CD4-positive, alpha-beta memory T cell (primary cell): ENCODE measurements at places on chromosomes 12 and 14.

DNA sequence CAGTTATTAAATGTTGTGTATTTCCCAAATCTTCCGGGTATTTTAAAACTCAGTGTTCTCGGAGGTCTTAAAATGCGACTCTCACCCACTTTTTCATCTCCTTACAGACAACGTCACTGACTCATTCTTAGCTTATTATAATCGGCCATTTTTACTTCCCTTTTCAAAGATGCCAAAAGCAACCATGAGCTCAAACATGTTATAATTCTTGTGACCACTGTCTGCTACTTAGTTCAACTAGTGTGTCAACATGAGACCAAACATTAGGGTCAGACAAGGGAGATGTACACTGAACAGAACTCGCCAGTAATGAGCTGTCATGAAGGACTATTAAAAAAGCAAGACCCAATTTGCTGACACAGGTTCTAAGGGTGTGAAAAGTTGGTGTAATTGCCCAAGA, 4.2 kb upstream of the GRIP1 start:
- no peak for DNase-seq

GRCh38 chr12:133180669-133181068, 626 bp upstream of the ZNF268 start:
- DNase-seq: no peak

GRCh38 chr14:46352844-46353243, 298.7 kb downstream of the RPL10L start:
- DNase-seq: no peak

DNA sequence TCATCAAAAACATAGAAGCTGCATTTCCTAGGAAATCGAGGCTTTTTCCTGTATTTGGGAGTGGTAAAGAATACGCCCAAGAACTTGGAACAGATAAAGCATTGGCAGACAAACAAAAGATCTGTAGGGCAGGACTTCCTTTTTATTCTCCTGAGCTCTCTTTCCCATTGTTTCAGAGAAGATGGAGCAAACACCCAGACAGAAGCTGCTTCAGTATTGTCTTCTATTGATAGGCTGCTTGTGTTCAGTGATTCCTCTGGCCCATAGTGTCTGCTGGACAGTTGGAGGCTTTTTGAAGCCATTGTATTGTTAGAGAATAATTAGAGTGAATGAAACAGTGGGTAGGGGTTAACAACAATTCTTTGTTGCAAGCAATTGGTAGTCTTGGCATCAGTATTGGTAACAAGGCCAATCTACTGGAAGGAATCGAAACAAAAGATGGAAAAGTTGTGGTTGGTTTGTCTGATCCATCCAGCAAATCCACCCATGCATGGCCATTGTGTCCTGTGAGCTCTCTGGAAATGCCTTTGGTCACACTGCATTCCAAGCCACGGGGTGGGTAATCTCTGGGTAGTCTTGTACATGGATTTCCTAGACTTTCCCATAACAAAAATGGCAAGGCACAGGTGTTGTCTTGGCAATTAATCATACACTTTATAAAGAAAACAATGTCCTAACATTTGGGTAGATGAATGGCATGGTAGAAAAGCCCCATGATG, 424.8 kb downstream of the RAD51B start:
- DNase-seq: no peak

DNA sequence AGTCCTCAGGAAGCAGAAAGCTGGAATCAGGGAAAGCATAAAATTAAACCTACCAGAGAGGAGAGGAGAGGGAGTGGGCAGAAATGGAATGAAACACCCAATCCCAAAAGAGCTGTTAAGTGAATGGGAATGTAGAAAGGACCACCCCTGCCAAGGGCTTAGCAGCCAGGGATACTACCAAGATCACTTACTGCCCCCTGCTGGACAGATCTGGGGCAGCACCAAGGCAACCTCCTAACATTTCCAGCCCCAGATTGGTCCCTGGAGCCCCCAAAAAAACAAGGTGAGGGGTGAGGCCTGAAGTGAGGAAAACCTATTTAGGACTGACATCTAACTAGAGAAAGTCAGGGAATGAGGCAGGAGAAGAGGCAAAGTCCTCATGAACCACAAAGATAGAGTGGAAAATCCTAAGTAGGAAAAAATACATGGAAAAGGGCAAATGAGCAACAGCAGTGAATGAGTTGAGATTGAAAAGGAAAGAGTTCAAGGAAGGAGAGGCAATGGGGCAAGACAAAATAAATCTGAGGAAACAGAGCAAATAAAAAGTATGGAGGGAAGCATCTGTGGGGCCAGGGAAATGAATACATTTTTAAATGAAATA, 11.2 kb upstream of the FKBP11 start:
- peak; percentile 78 for DNase-seq

DNA sequence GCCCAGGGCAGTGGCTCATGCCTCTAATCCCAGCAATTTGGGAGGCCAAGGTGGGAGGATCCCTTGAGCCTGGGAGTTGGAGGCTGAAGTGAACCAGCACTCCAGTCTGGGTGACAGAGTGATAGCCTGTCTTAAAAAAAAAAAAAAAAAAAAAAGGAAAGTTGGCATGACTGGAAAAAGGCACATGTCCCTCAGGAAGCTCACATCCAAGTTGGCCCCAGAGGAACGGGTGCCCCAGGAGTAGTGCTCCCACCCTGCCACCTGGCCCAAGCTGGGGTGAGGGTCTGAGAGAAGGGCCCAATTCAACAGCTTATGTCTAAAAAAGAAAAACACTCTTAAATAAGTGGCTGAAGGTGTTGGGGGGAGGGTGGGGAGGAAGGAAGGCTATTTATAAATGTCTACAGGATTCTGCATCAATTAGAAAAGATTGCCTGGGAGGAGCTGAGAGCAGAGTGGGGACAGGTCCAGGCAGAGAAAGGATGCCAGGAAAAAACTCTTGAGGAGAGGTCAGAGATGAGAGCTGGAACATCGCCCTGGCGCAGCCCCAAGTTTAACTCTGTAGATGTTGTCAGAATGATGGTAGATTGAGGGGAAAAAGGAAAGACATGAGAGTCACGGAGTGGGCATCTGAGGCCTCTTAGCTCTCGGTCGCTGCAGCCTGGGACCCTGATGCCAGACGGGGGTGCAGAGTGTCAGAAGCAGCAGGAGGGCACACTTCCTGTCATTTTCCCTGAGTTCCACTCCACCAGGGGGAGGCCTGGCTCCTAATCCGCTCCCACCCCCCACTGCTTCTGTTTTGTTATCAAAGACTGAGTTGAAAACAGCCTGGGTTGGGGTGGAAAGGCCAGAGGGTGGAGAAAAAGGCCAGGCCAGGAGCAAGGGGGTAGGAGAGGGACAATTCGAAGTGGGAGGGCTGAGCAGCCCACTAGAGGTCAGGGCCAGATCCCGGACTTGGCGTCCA, 7.3 kb downstream of the SPRYD3 start:
- no peak for DNase-seq

DNA sequence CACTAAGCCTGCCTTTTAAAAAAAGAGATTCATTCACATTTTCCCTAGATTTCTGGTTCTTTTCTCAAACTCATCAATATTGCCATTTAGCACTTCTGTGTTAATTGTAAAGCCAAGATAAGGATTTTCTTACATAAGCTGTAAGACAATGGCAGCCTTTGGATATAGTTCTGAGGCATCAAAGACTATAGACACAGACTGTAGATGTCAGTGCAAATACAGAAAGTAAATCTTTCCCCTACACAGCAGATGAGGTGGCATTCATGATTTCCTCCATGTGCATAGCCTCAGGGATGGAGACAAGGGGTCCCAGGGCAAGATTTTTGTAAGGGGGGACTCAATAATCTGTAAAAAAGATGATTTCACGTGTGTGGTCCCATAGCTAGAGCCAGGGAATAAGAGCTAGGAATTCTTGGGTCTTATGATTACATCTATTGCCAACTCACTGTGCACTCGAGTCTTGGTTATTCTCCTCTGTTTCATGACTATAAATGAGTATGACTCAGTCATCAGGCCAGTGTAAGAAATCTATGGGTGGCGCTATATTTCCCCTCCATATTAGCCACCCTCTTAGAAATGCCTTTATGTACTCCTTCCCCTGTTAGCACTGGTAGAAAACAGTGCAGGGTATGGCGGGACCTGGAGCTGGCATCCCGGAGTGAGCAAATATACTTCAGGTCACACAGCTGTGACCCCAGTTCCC, 207.5 kb downstream of the EXOC5 start:
- no peak for DNase-seq

GRCh38 chr14:66398437-66398836, 87.7 kb upstream of the CCDC196 start:
- no peak for DNase-seq

- DNase-seq: no peak
Observed at GRCh38 chr12:130970908-130971233, 17.2 kb downstream of the ADGRD1 start.

DNA sequence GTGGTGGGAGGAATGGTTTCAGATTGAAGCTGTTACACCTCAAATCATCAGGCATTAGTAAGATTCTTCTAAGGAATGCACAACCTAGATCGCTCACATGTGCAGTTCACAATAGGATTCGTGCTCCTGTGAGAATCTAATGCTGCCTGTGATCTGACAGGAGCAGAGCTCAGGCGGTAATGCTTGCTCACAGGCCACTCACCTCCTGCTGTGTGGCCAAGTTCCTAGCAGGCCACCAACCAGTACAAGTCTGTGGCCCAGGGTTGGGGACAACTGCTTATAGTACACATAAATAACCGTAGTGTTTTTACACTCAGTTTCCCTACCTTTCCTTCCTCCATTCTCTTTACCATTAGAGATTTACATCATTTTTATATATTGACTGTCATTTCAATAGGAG, 121.4 kb downstream of the SLCO1B3 start:
- no peak for DNase-seq

- DNase-seq: no peak
Observed at GRCh38 chr12:72388322-72388721, 116.2 kb downstream of the TRHDE start.

DNA sequence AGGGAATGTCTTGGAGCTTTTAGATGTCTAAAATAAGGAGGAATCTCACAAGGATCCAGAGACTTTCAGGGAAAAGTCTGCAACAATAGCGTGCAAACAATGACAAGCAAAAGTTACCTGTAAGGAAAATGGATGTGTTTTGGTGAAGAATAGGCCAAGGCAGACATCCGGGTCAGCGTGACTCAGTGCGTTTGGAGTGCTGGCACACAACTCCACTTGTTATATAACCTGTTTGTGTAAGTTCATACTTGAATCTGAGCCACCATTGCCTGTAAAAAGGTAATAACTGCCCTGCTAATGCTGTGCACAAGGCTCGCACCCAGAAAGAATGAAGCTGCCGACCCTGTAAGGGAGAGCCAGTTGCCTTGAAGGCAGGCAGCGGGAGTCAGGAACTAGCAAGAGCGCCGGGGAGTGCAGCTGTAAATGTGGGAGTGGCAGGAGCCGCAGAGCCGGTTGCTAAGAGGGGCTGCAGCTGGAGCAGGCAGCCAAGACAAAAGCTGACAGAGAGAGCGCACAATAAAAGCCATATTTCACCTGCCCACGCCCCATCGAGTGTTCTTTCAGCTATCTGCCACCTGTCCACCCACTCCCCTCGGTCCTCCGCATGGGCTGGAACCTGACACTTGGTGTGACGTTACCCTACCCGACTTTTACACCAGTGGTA, 638.5 kb upstream of the MIS18BP1 start:
- no peak for DNase-seq

- peak; percentile 4 for DNase-seq
Observed at GRCh38 chr12:131092901-131093603, 139.3 kb downstream of the ADGRD1 start.

DNA sequence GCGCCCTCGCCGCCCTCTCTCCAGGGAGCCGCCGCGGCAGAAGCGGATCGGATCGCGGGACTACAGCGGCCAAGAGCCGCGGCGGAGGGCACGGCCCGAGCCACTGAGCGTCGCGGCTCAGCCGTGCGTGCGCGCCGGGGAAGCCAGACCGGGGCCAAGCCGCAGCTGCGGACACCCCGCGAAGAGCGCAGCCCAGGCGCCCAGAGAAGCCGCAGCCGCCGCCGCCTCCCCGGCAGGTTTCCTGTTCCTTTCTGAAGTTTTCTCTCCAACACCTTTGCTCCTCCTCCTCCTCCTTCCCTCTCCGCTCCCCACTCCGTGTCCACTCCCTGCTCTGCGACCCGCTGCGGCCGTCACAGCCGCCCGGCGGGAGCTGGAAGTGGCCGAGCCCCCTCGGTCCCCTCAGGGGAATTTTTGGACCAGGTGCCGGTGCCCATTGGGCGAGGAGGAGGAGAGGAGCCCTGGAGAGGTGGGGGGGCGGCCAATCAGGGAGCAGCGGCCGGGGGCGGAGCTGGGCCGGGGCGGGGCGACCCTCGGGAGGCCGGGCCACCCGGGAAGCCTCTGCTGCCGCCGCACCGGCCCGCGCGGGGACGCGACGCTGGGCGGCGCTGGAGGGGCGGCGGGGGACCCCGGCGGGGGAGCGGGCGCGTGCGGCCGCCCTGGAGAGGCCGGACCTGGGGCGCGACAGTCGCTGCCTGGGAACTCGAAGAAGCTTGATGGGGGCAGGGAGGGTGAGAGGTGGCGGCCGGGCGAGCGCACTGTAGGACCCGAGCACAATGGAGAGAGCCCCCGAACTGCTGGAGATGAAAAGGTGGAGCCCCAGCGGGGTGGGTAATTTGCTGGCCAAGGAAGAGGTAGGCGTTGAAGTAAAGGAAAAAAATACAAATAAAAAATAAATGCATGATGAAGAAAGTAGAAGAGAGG, at the start of gene ITPR2:
TSS of gene ITPR2 (minus strand) at position 373 of the 921 bp plus-strand sequence. CDS start 413 bp downstream, outside the sequence.
- peak; percentile 91 for DNase-seq

DNA sequence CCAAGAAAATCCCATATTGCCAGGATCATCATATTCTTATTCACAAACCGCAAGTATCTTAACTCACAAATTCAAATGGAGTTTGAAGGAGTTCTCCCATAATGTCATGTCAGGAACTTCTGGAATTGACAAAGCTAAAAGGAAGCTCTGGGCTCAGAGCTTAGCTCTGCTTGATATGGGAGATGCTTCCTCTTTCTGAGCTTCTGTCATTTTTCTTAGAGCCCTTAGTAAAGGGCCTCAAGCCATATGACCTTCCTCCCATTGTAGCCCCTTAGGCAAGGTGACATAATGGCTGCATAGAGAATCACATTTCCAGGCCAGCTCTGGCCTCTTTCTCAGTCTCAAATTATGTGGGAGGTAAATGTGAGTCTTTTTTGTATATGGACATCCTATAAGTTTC, 40.9 kb downstream of the SLC4A8 start:
- DNase-seq: no peak

GRCh38 chr12:14874882-14875281, 10.8 kb downstream of the MGP start:
- DNase-seq: no peak
